ENCODE measurements at places on chromosomes 1 and 21.

DNA sequence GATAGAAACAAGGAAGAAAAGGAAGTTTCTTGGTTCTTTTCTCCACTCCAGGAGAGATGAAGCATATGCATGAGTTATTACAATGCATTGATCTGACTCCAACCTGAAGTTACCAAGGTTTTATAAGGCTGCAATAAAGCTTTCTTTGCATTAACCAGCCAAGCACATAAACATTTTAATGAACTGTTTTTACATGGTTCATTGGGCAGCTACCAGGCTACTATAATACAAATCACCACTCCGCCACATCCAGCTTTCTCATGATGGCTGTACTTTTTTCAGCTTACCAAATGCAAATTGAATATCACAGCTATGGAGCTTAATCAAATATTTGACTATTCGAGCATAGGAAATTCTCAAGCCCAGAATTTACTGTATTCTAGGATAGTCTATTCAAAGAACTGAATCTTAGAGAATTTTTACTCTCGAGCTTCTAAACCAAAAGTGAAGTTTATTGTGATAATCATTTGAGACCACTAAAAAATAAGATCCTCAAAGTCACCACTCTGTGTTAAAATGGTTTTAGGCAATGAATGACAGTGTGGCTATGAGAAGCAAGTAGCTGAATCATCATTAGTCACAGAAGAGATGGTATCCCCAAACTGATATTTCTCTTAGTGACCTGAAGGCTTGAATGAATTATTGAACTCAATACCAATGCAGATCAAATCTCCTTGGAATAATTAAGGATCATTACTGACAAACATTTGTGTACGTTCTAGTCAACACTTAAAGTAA is 58.6 kb upstream of the ZNF281 start:
- DNase-seq, result no peak

GRCh38 chr1:29129916-29130315 is 6.2 kb upstream of the TMEM200B start:
- DNase-seq, result no peak

- no peak for DNase-seq
Measured at GRCh38 chr1:14094611-14095400, 394.8 kb downstream of the PRDM2 start.

GRCh38 chr1:242784807-242785206 is 260.3 kb upstream of the PLD5 start:
- no peak for DNase-seq

- DNase-seq, result no peak
Measured at GRCh38 chr1:23282957-23283356, 61.1 kb downstream of the HNRNPR start.

- DNase-seq, result no peak
Measured at GRCh38 chr1:155166471-155167165, 6.5 kb downstream of the KRTCAP2 start.

- no peak for DNase-seq
Measured at GRCh38 chr1:30912224-30912623, 3.7 kb upstream of the SDC3 start.

DNA sequence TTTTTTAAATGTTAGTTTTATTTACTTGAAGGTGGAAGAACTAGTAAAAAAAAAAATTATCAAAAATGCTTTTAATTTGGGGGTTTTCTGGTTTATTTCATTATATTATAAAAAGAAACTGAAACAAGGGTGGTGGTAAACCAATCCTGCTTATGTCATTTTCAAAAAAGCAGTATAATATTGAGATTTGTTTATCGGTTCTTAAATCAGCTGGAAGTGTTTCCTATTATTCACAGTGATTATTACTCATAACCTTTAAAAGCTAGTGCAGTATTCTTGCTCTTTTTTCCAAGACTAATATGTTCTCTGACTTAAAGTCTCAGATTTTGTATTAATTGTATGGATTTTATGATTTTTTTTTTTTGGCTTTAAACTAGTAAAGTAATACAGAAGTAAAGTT is 5.4 kb upstream of the LRRC40 start:
- no peak for DNase-seq

GRCh38 chr1:53987880-53988279 is 30.1 kb downstream of the LDLRAD1 start:
- no peak for DNase-seq

GRCh38 chr1:216005916-216006315 is 417.3 kb downstream of the USH2A start:
- no peak for DNase-seq

DNA sequence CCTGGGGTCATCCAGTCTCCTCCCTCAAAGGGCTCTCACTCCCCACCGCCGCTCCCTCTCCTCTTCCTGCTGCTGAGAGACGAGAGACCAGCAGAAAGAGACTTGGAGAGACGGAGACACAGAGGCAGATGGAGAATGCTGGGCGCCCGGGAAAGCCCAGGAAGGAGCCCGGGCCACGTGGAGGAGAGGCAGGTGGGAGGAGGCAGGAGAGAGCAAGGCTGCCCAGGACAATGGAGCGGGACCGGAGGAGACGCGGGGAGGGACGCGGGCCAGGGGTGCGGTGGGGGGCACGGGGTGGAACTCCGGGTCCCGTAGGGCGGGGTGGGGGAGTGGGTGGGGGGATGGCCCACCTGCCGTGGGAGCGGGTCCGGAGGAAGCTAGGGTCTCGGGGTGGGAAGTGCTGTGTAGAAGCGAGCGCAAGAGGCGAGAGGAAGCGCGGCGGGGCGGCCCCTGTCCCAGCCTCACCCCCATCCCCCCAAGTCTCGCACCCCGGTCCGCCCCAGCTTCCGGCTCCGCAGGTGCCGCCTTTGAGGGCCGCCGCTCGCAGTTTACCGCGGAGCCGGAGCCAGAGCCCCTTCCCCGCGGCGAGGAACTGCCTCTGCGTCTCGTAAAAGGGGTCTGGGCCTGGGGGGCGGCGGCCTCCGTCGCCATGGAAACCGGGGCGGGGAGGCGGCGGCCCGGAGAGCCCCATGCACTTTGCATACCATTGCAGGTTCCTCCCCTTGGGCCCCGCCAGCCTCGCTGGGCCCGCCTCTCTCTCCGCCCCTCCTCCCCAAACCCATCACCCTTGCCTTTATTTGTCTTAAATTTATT is 11.7 kb upstream of the EPHA2 start:
- peak; percentile 55 for DNase-seq

DNA sequence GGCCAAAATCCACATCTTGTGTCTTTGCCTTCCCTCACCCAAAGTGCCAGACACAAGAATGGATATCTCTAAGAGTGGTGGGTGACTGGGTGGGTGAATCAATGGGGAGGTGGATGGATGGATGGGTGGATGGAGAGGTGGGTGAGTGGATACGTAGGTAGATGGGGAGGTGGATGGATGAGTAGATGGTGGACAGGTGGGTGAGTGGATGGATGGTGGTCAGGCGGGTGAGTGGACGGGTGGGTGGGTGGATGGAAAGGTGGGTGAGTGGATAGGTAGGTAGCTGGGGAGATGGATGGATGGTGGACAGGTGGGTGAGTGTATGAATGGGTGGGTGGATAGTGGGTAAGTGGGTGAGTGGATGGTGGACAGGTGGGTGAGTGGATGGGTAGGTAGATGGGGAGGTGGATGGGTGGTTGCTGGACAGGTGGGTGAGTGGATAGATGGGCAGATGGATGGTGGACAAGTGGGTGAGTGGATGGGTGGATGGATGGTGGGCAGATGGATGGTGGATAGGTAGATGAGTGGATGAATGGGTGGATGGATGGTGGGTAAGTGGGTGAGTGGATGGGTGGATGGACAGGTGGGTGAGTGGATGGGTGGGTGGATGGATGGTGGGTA is 34.2 kb downstream of the SLC19A1 start:
- DNase-seq, result no peak

GRCh38 chr21:33123374-33124123 is 53.6 kb downstream of the OLIG1 start:
- DNase-seq, result no peak

DNA sequence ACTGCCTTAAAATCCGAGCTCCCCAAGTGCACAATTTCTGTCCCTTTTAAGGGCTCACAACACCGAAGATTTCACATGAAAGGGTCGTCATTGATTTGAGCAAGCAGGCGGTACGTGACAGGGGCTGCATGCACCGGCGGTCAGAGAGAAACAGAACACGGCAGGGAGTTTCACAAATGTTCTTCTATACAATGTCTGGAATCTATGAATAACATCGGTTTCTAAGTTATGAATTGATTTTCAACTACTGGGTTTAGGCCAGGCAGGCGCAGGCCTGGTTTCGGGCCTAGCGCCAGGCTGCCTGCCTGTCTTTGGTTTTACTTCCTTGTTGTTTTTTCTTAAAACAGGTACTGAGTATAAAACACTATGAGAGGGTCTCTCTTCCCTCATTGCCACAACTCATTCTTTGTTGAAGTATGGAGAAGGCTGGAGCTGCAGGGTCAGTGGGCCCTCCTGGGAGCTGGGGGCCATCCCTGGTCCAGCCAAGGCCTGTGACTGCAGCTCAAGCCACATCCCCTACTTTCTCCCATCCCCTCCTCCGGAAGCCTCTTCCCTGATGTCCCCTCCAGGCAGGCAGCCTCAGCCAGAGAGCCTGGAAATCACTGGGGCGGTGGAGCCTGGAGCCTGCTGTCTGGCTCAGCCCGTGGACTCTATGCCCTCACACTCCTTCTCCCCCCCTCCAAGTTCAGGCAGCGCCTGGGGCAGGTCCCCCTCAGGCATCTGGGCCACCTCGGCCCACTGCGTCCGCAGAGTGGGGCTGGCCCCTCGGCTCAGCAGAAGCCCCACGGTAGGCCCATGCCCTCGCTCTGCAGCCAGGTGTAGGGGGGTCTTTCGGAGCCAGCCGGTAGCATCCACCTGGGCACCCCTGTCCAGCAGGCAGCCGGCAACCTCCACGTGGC is 2.4 kb downstream of the ANKRD65 start:
- DNase-seq, result no peak

- DNase-seq, result no peak
Measured at GRCh38 chr1:205546541-205546940, 42.1 kb downstream of the CDK18 start.

- DNase-seq, result no peak
Measured at GRCh38 chr1:93262645-93263044, 82.1 kb downstream of the CCDC18 start.

DNA sequence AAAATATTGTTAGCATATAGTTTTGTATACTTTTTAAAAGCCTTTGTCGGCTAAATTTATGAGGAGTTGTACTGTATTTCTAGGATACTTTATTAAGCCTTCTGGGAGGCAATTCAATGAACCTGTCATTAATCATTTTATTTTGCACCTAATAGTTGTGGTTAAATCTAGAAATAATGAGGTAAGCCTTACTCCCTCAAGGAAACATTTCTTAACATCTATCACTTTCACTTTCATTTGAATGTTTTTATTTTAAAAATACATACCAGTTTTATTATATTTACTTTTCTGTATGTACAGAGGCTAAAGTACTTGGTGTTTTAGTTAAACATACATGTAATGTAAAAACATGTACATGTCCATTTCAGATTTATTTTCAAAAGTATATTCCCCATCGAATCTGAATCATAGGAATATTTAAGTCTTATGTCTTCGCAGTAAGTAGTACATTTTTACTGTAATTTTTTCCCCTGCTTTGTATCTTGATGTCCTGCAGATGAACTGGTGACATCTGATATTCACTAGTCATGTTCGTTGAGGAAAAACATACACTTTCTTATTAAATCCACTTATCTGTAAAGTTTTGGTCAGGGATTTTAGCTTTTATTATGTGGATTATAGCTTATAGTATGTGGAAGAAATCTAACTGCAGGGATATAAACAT is 82.8 kb downstream of the DISP1 start:
- no peak for DNase-seq

GRCh38 chr1:78284354-78284753 is 206.4 kb upstream of the PTGFR start:
- no peak for DNase-seq

GRCh38 chr21:45322231-45322959 is 34.7 kb upstream of the POFUT2 start:
- DNase-seq, result no peak

DNA sequence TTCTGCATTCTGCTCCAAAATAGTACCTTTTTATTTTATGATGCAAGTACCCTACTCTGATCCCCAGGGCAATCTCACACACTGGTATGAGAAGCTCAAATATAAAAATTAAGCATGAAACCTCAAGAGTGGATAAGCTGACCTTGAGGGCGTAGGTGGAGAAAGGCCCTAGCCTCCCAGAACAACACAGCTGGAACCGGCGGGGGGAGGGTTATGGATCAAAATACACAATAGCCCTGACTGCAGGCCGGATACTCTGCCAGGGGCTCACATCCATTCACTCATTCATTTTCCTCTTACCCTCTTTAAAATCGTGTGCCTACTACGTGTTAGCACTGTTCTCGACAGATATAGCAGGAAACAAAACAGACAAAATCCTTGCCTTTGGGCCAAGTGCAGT is 32.8 kb upstream of the ECE1 start:
- DNase-seq, result no peak

- DNase-seq, result no peak
Measured at GRCh38 chr1:36638268-36638667, 155.6 kb upstream of the CSF3R start.

GRCh38 chr21:37338671-37339551 is 27.7 kb upstream of the DYRK1A start:
- no peak for DNase-seq

DNA sequence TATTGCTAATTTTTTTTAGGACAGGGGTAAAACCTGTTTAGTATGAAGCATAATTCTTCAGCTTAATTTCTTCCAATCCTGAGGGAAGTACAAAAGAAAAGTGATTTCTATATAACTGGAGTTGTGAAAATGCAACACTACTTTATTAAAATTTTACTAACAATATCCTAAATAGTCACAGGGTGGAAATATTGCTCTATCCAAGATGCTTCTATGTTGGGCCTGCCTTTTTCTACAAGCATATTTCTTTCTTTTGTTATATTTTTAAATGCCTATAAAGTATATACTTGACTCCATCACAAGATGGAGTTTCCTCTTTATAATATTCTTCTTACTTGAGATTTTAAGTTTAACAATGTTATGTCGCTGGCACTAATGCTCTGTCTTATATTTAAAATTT is 37.9 kb downstream of the DTL start:
- no peak for DNase-seq

DNA sequence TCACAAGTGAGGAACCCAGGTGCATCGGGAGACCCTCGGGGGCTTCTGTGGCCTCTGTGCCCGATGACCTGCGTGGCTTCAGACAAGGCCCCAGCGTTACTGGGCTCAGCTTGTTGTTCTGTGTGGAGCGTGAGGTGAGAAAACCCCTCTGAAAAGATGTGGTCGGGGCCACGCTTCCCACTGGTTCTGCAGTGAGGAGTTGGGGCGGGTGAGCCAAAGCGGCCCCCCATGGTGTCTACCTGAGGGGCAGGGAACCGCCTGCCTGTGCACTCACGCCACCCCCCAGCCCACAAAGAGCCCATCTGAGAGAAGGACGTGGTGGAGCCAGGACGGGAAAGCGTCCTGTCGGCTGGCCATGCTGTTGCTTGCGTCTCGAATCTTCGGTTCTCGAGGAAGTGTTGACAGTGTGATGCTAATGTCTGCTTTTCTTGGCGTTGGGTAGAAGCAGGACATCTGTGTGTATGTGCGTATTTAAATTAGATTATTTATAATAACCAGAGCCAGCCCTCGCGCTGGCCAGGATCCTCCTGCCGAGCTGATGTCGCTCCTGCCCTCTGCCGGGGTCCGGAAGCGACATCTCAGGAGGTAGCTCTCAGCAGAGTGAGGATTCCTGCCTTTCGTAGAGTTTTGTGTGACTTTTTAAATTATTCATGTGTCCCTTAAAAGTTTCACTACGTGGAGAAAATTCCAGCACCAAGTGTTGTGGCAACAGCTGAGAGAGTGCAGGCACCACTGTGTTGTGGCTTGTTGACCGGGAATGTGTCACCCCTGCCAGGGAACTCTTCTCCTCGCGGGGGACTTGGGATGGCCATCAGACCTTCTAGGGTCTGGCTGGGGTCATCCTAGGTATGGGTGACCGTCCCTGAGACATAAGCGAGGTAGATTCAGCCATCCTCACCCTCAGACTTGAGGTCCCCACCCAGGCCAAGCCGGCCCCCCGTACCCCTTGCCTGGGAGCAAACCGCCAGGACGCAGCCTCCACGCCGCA is 15.3 kb downstream of the TMEM201 start:
- no peak for DNase-seq
